T47D (cell line): ENCODE measurements at places on chromosomes 1 and 21.

DNA sequence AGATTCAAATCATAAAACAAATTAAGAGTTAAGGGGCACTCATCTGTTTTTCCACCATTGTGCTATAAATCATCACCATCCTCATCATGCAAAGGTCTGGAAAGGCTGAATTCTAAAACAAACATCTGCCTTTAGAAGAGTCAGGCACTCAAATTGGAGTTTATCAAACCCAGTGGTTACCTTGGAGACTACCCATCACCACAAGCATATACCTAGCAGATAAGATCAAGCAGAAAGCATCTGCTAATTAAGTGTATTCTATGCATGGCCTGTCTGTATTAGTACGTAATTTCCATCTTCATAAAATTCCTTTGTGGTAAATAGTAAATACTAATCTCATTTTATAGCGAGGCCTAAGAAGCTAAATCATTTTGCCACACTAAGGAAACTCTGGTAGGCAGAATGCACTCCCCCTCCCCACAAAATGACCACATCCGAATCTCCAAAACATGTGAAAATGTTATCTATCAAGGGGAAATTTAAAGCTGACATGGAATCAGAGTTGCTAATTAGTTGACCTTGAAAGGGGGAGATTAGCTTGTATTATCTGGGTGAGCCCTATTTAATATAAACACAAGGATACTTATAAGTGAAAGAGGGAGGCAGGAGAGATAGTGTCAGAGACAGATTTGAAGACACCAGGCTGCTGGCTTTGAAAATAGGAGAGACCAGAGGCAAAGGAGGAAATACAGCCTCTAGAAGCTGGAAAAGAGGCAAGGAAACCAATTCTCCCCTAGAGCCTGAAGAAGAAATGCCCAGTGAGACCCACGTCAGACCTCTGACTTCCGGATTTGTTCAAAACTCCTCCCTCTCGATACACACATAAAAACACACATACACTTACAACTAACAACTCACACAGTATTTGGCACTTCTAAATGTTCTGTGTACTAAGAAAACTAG is 23.2 kb downstream of the ARID4B start:
- DNase-seq, result no peak

DNA sequence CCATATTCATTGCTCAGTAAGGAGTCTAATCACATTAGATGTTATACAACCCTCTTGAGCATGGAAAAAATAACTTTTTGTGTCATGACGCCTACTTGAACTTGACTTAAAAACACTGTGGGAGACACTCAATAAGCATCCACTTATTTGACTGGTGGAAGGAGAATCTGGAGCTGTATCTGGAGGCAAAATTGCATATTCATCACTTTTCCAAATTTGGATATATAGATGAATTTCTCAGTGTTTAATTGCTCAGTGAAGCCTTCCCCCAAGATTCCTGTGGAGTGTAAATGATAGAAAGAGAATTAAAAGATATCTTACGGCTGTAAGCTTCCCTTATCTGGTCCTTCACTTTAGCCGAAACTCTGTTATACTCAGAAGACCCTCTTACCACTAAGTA is 610.7 kb upstream of the ADGRL2 start:
- no peak for DNase-seq

GRCh38 chr1:171772312-171772711 is 9.1 kb upstream of the METTL13 start:
- no peak for DNase-seq

- DNase-seq, result no peak
Measured at GRCh38 chr1:194517567-194517966, 1331.2 kb upstream of the B3GALT2 start.

DNA sequence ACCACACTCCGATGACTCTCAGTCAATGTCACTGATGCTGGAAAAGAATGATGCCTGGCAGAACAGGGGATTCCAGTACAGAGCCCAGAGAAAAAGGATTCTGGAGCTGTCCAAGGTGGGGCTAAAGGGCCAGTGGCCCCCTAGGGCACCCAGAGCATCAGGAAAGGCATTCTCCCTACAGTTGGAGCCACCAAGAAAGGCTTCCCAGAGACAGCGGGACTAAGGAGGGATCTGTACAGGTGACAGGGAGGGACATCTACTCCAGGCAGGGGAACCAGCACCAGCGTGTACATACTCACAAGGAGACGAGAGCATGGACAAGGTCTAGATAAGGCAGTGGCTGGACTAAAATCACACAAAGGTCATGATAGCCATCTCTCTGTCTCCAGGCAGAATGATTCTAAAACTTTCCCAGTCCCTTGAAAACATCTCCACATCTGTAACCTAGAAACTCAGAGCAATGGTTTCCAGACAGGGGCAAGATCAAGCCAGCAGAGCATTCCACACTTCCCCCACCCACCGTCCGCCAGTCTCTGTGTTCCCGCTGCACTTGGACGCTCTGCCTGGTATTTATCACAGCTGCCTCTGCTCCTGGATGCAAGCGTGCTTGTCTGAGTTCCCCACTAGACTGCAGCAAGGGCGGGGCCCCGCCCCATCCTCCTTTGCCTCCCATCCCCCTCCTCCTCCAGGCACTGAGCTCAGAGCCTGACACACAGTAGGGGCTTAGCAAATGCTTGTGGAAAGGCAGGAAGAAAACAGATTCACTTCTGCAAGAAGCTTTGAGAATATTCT is 111.6 kb upstream of the ZC3H12A start:
- no peak for DNase-seq

- no peak for DNase-seq
Measured at GRCh38 chr21:28227881-28228635, 764.6 kb downstream of the LTN1 start.

DNA sequence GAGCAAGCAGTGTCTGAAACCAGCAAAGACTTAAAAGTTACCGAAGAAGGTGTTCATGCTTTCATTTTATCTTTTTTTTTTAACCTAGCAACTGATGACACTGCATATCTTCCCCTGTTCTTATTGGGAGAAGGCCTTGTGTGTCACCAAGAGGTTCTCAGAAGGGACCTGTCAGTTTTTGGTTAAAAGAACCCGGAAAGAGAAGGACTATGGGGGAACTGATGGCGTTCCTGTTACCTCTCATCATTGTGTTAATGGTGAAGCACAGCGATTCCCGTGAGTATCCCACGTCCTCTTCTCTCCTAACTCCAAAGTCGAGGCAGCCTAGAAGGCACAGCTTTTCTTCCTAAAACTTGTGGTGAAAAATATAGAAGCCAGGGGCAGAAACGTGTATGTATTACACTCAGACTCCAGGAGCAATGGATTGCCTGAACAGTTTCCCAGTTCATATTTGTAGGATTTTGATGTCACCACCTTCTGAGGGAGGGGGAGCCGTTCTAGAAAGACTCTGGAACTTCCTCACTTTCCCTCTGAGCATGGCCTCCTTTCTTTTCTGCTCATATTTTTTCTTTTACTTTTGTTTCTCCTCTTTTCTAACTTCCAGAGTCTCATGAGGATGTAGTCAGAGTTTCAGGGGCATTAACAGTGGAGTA is at the start of gene MR1:
TSS of gene MR1 (plus strand) at position 185 of the 653 bp plus-strand sequence. CDS start at position 210, 25 bp downstream.
- peak; percentile 94 for DNase-seq

- no peak for DNase-seq
Measured at GRCh38 chr1:62294261-62294660, 25.0 kb downstream of the KANK4 start.

- DNase-seq, result peak; percentile 55
Measured at GRCh38 chr1:119611701-119612113, 36.4 kb downstream of the ZNF697 start.

DNA sequence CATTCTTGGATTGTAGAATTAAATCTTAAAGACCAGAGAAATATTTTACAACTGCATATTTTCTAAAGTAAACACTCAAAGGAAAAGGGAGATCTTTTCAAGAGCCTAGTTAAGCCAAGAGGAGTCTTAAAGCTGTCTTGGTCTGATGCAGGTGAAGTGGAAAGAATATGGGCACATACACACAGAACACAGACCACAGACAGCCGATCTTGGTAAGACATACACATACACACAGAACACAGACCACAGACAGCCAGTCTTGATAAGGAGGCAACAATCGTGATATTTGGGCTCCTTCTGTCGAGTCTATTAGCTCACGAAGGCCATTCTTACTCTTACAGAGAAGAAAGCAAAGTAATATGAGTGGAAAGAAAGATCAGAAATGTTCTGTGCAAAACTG is 1153.9 kb upstream of the TMPRSS15 start:
- DNase-seq, result no peak

- peak; percentile 18 for DNase-seq
Measured at GRCh38 chr1:10530281-10530740, 55.6 kb downstream of the PEX14 start.
